ENCODE measurements at places on chromosomes 6 and 20.

GRCh38 chr6:56756791-56757587 lies 114.3 kb upstream of the DST start:
- DNase-seq: no peak

- DNase-seq: no peak
These were observed 40.2 kb upstream of the DDR1 start for GRCh38 chr6:30844118-30844535.

GRCh38 chr20:1273366-1273765 lies 7.3 kb downstream of the SNPH start:
- no peak for DNase-seq

GRCh38 chr6:26270903-26271667 lies 93.9 kb upstream of the BTN3A2 start:
- DNase-seq: peak; percentile 94

GRCh38 chr6:20370801-20371200 lies 30.9 kb upstream of the E2F3 start:
- DNase-seq: no peak

DNA sequence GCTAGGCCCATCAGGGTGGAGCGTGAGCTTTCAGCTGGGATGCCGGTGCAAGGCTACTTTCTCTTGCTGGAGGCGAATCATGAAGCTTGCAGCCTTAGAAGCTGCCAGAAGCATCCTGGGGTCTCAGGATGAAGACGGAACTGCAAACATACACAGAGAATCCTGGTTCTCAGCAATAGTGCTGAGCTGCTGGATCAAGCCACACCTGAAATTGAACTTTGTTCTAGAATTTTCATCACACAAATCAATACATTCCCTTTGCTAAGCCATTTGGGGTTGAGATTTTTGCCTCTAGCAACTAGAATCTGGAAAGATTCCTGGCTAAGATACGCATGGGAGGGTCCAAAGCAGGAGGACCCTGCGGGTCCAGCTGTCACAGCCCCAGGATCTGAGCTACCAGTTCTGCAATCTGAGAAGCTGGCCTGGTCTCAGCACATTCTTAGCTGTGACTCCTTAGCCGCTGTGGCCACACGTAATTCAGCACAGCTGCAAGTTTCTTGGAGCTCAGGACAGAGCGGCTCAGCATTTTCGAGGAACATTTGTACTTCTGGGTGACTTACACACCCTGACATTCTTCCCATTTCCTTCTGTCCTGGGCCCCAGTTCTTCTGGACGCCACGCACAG lies 6.6 kb upstream of the ARFGAP1 start:
- DNase-seq: no peak

DNA sequence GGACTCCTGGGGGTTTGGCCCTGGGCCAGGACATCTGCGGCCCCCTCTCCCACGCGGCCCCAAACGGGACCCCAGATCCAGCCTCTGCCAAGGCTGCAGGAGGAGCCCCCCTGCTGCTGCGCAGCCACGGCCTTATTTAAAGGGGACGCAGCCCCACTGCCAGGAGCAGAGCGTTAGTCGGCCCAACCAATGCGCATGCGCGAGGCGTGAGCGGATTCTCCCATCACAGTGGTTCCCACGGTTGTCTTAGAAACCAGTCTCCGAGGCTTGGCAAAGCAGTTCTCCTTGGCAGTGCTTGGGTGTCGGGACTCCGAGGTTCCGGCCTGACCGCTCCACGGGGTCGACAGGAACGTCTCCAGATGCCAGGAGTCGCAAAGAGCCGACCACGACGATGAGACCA lies 288.3 kb upstream of the ZNF337 start:
- DNase-seq: no peak

- no peak for DNase-seq
These were observed 13.8 kb upstream of the EEF1A1 start for GRCh38 chr6:73534628-73535027.

- DNase-seq: peak; percentile 3
These were observed 2.7 kb downstream of the KCNS1 start for GRCh38 chr20:45098103-45098773.

GRCh38 chr20:3919352-3919751 lies 30.2 kb downstream of the PANK2 start:
- no peak for DNase-seq

GRCh38 chr6:39041072-39041471 lies 7.5 kb upstream of the GLP1R start:
- DNase-seq: no peak

DNA sequence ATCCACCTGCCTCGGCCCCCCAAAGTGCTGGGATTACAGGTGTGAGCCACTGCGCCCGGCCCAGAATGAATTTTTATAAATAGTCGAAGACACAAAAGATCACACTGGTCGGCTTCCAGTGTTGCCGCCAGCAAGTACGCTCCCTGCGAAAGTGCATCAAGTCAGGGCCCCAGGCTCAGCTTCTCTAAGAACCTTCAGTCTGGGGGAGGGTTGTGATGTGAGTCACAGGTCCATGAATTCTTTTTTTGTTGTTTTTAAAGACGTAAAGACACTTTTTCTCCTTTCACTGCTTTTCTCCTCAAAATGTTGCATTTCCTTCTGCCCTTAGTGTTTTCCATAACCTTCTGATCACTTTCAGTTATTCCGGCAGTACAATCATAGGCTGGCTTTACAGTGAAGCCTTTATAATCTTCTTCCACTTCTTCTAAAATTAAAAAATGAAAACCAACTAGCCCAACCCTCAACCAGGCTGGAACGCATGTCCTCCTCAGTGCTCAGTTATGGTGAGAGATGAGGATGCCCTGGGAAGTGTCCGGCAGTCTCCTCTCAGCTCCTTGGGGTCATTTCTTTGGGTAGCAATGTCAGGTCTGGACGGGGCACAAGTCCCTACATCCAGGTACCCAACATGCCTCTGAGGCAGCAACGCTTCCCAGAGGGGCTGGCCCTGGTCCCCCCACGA lies 66.6 kb downstream of the CSE1L start:
- no peak for DNase-seq

- DNase-seq: no peak
These were observed 9.9 kb downstream of the BLOC1S5 start for GRCh38 chr6:8054276-8054675.

GRCh38 chr20:40359131-40359912 lies 329.7 kb downstream of the MAFB start:
- peak; percentile 70 for DNase-seq

GRCh38 chr6:31576897-31577578 lies 1.7 kb downstream of the TNF start:
- DNase-seq: no peak

DNA sequence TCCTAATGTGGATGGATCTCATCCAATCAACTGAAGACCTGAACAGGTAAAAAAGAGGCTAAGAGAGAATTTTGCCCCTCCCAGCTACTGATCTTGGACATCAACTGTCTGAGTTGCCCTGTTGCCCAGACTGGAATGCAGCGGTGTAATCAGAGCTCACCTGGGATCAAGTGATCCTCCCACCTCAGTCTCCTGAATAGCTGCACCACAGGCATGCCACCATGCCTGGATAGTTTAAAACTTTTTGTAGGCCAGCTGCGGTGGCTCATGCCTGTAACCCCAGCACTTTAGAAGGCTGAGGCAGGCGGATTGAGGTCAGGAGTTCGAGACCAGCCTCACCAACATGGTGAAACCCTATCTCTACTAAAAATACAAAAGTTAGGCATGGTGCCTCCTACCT lies 34.9 kb upstream of the GCNT2 start:
- DNase-seq: no peak

- DNase-seq: no peak
These were observed 8.5 kb downstream of the TRMT11 start for GRCh38 chr6:125994670-125995488.

GRCh38 chr6:17714879-17715851 lies 8.4 kb upstream of the NUP153 start:
- peak; percentile 78 for DNase-seq

DNA sequence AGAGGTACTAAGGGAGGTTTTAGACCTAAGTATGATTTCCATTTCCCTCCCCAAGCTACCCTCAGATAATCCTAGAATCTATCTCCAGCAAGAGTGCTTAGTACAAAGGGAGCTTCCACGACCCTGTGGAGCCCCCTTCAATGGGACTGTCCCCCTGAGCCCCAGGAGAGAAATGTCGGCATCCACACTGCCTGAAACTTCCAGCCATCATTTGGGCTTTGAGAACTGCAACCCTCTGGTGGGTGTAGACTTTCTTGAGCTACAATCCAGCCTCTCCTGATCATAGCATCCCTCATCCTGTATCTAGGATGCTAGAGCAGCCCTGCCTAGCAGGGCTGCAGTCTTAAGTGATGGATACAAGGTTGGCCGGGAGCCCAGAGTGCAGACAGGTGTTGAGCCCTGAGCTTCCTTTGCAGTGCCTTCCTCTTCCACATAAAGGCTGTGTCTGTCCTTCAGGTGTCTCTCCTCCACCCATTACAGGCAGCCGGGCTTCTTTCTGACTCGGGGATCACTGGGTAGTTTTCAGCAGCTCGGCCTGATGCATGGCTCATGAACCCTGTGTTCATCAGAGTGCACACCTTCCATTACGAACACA lies 424.5 kb downstream of the PREX1 start:
- DNase-seq: no peak

GRCh38 chr6:113209315-113209714 lies 647.8 kb upstream of the MARCKS start:
- no peak for DNase-seq

Data from inflammatory macrophage (primary cell).